ENCODE measurements at places on chromosomes 2 and 18.
A peak's percentile ranks its signal among the peaks of the same experiment; 100 is the strongest.

GRCh38 chr2:240211598-240212424 lies 71.4 kb upstream of the OTOS start:
- DNase-seq: no peak

GRCh38 chr18:77547757-77548156 lies 298.1 kb downstream of the GALR1 start:
- DNase-seq: no peak

DNA sequence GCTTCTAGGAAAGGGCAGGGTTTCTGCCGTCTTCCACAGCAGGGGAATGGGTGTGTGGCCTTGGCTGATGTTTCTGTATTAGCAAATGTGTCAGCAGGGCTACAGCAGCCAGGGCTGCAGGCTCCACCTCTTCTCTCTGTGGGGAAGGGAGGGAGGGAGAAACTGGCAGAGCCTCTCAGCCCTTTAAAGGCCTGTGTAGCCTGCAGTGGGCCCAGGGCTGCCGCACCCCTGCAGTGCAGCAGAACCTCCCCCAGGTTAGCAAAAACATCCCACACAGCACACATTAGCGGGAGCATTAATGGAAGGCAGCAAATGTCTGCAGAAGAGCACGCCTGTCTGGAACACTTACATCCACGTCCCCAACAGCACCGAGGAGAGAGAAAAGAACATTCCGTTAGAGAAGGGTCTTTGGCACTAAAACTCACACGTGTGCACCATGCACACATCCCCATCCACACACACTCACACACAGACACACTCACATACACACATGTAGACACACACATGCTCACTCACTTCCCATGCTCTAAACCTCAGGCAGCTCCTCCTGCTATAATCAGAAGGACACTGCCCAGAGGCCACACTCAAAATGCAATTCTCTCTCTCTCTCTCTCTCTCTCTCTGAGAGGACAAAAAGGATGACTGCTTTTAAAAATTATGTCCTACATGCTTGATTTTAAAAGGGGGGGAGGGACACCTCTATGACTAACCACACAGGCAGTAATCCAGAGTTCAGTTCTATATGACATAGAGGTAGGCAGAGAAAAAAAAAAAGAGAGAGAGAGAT lies 24.1 kb downstream of the MRPL35 start:
- no peak for DNase-seq

- DNase-seq: no peak
Measured at GRCh38 chr18:60099709-60100108, 199.9 kb downstream of the PMAIP1 start.

DNA sequence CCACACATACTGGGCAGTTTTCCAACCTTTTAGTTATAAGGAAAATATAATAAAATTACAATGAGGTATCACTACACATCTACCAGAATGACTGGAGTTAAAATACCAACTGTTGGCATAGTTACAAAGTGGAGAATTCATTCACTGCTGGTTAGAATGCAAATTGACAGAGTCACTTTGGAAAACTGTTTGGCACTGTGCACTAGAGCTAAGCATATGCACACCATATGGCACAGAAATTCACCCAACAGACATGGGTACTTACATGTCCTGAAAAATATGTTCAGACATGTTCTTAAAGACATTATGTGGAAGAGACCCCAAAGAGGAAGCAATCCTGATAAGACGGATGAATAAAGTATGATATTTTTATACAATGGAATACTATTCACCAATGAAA lies 686.1 kb upstream of the RAB6C start:
- no peak for DNase-seq

DNA sequence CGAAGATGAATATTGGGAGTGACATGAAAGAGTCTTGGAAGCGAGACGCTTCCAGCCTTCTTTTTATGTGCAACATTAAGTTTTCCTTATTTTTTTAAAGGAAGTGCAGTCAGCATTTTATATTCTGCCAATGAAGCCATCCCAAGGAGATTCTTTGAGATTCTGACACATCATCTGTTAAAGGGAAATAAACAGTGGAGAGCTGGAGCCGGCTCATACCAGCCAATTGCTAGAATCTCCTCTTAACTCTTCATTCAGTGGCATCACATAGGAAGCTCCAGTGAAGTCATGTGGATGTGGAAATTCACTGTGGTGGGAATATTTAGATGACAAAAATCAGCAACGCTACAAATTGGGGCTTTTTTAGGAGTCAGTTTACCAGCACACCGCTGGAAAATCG lies 23.7 kb upstream of the GPR39 start:
- no peak for DNase-seq

GRCh38 chr2:144183727-144184126 lies 336.2 kb downstream of the ZEB2 start:
- DNase-seq: peak; percentile 58

DNA sequence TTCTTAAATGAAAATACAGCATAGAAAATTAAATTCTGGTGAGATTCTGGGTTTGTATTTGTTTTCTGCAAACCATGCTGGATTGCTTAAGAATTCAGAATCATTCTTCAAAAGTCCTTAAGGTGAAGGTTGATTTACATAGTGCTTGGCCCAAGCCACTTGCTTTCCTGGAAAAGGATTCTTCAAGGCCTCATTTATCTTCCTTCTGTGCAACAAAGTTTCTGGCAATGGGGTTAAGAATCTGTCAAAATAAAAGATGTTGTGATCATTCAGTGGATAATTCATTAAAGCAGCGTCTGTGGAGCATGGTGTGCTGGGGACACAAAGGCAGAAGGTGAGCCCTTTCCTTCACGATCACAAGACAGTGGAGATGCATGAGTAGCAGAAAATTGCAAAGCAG lies 351.9 kb downstream of the GALR1 start:
- DNase-seq: no peak

- no peak for DNase-seq
Measured at GRCh38 chr2:164260506-164260905, 360.8 kb downstream of the GRB14 start.

GRCh38 chr2:124658373-124658772 lies 633.3 kb downstream of the CNTNAP5 start:
- no peak for DNase-seq

GRCh38 chr2:191653667-191654391 lies 24.1 kb upstream of the NABP1 start:
- no peak for DNase-seq

DNA sequence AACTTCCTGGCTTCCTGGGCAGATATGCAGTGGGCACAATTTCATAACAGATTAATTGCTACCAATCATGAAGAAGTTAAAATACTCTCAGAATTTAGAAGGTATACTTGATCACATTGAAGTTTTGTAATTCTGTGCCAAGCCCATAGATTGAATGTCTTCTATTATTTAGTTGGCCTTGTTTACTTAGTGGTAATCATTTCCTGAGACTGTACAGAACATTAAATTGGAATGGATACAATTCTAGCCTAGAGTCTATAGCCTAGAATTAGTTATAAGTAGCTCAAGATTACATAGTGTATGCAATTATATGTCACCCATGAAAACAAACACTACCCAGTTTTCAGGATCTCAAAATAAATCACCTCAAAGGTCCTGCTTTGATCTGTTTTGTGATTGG lies 615.8 kb downstream of the XIRP2 start:
- DNase-seq: no peak

DNA sequence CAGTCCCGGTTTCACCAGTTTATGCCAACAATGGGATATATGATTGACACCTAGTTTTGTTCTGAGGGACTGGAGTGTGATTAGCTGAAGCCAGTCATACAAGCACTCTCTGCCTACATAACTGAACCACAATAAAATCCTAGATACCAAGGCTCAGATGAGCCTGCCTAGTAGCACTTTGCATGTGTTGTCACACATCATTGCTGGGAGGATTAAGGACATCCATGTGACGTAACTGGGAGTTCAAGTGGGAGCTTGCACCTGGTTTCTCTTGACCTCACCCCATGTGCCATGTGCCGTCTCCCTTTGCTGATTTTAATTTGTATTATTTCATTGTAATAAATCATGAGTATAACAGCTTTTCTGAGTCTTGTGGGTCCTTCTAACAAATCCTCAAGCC lies 90.3 kb downstream of the TMEM163 start:
- DNase-seq: no peak

DNA sequence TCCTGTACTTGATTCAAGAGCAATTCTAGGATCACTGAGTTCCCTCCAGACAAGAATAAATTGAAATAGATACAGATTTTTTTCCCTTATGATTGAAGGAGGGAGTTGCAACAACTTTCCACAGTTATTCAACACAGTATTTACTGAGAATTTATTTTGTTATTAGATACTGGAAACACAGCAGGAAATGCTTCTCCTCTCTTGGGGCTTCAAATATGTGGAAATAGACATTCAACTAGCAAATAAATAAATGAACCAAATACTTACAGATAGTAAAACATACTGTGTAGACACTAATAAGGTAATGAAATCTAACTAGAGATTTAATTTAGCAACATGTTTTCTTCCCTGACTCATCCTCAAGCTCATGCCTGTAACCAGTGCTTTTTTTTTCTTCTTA lies 169.2 kb downstream of the LNPK start:
- DNase-seq: no peak

GRCh38 chr2:174012347-174013314 lies 47.5 kb upstream of the SP3 start:
- DNase-seq: peak; percentile 30

DNA sequence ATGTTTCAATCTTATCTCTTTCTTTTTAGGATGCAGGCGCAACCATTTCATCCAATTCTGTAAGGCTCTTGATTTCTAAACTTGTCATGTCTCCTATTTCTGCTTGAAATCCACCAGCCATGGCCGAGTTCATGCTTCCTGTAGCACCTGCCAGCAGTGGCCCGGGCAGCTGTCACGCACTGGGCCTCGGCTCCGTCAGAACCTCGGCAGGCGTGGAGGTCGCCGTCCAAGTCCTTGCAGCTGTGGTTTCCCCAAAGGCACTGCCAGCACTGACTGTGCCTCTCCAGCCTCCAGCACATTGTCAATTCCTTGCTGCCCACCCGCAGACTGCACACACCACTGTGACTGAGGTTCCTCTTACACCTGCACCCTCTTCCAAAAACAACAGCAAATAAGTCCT lies 188.7 kb upstream of the SALL3 start:
- no peak for DNase-seq

- DNase-seq: no peak
Measured at GRCh38 chr2:63590626-63591408, 2.1 kb downstream of the MDH1 start.

GRCh38 chr2:170525566-170525900 lies 189.6 kb upstream of the SP5 start:
- no peak for DNase-seq

GRCh38 chr18:58522132-58522531 lies 106.8 kb downstream of the ALPK2 start:
- no peak for DNase-seq

GRCh38 chr18:35024965-35025364 lies 16.2 kb upstream of the MAPRE2 start:
- no peak for DNase-seq

DNA sequence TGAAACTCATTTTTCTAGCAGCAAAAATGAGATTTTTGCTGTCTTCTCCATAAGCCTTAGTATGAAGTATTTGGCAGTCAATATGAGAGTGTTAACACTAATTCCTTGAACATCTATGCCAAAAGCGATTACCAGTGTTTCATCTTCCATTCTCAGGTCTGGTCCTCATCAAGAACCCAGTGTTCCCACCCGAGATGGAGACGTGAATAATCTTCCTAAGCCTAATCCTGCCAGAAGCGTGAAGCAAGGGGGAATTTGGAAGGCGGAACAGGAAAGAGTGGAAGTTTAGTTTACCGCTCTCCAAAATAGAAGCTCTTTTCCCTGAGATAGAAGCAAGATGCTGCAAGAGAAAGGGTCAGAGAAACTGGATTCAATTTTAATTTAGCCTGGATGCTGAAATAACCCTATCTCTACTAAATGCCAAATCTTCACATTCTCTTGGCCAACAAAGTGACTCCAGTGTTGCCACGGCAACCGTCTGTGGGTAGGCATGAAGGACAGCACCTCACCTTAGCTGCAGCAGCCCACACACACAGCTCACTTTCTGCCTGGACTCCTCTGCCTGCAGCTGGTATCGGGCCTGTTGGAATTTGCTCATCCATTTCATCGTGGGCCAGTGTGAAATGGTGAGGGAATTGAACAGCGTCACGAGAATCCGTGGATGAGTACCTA lies 711.1 kb downstream of the CBLN2 start:
- DNase-seq: no peak

DNA sequence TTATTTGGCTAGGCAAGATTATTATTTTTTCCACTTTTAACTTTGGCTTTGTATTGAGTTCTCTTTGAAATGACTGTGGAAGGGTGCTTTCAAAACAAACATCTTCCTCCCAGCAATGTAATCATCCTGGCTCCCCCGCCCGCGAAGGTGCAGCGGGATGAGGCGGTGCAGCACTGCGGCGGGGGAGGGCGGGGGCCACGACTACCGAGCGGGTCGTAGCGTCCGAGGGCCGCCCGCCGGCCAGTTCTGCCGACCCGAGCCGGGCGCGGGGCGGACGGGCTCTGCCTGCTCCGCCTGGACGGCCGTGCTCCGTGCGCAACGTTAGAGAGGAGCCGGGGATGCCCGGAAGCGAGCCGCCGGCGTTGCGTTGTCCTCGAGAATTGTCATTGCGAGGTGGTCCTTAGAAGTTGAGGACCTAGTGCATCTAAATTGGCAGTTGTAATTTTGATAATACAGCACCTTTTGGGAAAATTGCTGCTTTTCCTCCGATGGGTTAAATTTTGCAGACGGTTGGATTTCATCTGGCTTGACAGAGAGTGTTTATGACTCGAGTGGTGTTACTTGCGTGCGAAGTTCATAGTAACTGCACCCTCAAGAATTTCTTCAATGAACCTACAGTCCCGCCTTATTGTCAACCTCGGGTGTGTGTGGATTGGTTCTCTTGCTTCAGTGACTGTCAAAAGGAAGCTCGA lies 1.1 kb downstream of the EPC2 start:
- peak; percentile 24 for DNase-seq

DNA sequence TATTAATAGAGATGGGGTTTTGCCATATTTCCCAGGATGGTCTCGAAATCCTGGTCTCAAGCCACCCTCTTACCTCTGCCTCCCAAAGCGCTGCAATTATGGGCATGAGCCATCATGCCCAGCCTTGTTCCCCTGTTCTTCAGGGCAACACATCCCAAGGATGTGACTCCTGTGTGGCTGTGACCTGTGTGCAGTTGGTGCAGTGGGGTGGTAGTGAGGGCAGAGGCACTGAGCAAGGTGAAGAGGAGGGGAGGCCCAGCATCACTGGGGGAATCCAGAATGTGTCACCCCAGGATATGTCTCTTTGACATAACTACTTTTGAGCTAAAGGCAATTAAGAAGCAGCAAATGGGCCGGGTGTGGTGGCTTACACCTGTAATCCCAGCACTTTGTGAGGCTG lies 23.4 kb downstream of the CENPA start:
- DNase-seq: no peak

DNA sequence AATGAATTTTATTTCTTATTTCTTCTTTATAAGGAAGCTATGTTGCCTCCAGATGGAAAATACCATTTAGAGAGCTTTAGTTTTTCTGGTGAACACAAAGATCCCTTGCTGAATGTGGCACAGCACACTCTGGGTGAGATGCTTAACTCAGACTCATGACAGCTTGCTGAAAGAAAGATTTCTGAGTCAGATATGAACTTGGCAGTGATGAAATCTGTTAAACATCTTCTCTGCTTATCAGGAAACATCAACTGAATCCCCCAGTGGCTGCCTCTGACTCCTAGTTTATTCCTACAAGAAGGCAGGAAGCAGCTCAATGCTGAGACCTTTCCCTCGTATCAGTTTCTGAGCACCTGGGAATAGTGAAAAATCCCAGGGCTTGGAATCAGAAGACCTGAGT lies 162.8 kb downstream of the OSR1 start:
- DNase-seq: no peak
